ENCODE measurements at places on chromosomes 1 and 21. TPM values are rescaled to one million over a fixed set of nuclear protein-coding genes. Genes with fewer than 3 reads are reported as not detected.

DNA sequence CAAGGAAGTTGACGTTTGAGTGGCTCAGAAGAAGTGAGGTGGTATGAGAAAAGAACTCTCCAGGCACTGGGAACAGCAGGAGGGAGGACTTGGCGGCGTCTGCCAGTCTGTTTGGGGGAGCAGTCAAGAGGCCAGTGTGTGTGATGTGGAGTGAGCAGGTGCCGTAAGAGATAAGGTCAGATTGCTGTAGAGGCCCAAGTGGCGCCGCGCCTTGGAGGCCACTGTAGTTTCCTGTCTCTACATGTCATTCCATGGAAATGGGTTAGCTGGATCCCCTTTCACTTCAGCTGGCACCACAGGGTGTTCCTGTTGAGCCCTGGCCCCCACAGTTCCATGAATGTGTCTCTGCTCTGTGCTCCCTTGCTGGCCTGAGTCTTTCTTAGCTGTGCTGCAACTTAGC lies 35.5 kb upstream of the PTPRF start:
- no peak for DNase-seq

HRNR gene
- 0.03 TPM for polyA plus RNA-seq

GRCh38 chr1:183024317-183025009 lies 1.2 kb downstream of the LAMC1 start:
- no peak for DNase-seq

SLAMF1 gene
- polyA plus RNA-seq, result 0.05 TPM

- no peak for DNase-seq
Observed at GRCh38 chr1:114152508-114153260, 985 bp downstream of the SYT6 start.

IL10 gene
- 0.49 TPM for polyA plus RNA-seq

- no peak for DNase-seq
Observed at GRCh38 chr21:43328958-43329691, 97.8 kb downstream of the SIK1 start.

DNA sequence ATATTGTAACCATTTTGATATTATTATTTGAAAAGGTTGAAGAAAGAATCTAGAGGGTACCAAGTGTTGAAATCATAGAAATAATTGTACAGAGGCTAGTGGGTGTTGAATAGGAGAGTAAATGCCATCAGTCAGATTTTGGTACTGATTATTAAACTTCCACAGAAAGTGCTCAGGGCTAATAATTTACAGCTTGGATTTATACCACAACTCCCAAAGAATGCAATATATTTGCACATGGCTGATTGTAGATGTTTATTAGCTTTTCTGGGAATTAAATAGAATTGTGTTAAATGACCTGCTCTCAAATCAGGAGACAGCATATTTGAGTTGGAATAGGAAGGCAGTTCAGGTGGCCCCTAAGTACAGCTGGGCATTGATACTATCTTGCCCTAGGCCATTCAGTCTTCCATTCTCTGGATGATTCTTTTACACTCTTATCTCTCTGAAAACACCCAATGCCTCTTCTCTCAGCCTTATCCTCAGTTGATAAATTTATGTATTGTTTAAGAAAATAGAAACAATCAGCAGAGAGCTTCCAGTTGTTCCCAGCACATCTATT lies 63.7 kb downstream of the ERICH3 start:
- DNase-seq, result no peak

DNA sequence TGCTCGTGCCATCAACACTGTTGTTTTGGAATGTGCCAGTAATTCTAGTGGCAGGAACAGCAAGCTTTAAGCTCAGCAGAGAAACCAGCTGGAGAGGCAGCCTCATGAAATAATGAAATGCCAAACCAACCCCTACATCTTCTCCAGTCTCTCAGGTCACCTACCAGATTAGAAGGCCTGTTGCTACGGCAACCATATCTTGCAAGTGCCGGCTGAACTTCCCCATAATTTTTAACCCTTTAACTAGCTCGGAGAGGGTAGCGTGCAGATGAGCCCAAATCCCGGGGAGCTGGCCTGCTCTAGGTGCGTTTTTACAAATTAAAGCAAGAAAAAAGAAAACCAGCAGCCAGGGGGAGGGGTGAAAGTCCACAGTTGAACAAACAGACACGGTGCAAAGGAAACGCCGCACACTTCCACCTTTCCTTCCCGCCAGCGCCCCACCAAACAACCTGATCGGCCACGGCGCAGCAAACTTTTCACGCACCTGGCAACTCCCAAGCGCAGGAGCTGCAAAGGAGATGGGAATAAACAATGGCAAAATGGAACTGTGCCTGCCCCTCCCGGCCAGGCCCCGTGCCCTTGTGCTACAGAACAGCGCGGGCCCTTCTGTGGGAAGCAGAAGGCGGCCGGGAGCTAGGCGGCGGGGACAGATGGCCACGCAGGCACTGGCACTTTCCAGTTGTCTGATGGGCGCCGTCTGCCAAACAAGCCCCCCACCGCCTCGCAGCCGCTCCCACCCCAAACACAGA lies 50.1 kb downstream of the SSBP3 start:
- no peak for DNase-seq

DNA sequence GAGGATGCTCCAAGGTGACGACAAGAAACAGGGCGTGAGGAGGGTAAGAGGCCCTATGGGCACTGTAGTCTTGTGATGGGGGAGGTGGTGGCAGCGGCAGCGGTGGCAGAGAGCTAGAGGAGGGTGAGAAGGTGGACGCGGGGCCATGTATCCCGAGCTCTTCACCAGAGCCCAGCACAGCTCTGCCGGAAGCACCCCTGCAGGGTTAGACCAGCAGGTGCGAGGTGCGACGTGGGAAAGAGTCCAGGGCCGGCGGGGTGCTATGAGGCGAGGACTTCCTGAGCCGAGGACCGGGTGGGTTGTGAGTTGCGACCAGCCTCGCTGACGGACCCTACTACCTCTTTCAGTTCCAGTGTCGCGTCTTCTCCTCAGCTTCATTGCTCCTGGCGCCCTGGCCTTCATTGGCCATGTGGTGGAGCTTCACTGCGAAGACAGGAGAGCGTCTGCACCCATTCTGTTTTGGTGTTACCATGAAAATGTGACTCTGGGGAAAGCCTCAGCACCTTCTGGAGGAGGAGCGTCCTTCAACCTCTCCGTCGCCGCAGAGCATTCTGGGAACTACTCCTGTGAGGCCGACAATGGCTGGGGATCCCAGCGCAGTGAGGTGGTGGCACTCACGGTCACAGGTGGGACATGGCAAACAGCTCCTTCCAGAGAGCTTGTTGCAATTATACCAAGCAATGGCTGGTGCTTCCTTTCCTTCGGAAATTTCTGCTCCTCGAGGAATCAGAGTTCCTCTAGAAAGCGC lies 67.9 kb upstream of the KIRREL1 start:
- DNase-seq, result no peak

FAM43B gene
- 0.58 TPM for polyA plus RNA-seq

- no peak for DNase-seq
Observed at GRCh38 chr1:45930258-45931150, 127.1 kb downstream of the MAST2 start.

OTUD3 gene
- polyA plus RNA-seq, result 7.9 TPM

- DNase-seq, result no peak
Observed at GRCh38 chr1:19670787-19671186, 6.1 kb downstream of the HTR6 start.

SERPINC1 gene
- 0.16 TPM for polyA plus RNA-seq

ZC3H12A gene
- polyA plus RNA-seq, result 1.0 TPM

ZNHIT6 gene
- 17.2 TPM for polyA plus RNA-seq

DNA sequence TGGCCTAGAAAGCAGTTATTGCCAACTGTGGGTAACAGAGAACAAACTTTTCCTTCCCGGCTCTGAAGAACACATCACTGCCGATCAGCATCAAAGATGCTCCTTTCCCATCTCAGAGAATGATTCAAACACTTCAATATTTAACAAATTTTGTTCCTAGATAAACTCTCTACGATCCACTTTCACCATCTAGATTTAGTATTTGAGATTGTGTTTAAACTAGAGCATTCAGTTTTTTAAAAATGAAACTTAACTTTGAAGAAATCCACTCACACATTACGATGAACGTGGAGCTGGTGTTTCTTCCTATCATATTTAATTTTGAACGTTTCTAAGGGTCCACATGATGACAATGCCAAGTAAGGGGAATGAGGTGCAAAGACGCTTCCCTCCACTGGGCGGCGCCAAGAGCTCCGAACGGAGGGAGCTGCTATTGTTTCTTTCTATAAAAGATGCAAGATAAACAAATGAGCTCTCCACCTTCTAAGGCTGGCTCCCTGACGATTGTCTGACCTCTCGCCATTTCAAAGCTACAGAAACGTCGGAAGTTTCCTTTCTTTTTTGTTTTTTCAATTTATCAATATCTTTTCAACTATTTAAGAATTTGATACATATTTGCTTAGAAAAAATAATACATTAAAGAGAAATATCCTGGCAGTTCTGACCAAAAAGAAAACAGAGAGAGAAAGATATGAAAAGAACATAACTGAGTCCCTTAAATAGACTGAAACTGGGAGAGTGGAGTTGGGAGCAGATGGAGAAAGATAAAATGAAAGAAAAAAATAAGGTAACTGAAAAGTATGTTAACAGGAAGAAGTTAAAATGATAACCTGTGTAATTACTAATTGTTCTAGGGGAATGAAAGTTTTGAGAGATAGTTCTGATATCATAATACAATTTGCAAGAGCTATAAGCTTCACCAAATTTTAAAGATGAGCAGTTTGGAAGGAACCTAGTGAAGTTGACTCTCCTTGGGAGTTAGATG lies 4.4 kb upstream of the BARHL2 start:
- no peak for DNase-seq

- no peak for DNase-seq
Observed at GRCh38 chr1:112937070-112937469, 18.9 kb downstream of the SLC16A1 start.

DNA sequence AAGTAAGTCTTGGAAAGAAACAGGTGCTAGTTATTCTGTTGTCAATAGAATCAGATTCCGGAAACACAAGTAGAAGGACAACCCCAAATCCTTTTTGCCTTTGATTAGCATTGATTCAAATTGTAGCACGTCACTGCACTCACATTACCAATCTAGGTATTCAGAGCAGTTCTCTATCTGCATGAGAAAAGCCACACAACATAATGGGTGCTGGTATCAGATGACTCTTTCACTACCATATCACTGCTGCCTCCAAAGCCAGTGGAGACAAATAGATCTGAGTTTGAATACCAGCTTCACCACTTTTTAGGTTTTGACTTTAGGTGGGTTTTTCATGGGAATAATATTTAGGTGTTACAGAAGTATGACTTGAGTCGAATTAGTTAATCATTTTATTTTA lies 38.9 kb downstream of the RTCA start:
- DNase-seq, result no peak

DNA sequence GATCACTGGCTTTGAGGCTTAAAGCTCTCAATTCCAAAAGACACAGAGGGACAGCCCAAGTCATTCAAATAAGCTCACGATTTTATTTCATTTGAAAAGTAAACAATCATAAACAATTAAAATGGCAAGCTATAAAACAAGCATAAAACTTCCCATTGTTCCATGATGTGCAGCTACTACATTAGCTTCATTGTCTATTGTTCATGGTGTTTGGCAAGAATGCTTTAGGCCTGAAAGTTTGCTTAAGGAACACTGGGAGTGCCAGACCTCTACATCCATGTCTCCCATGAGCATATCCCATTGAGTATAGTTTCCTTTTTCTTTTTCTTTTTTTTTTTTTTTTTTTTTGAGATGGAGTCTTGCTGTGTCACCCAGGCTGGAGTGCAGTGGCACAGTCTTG lies 286.1 kb upstream of the ESRRG start:
- no peak for DNase-seq

GRCh38 chr1:158150523-158150922 lies 30.2 kb upstream of the CD1D start:
- no peak for DNase-seq

DNA sequence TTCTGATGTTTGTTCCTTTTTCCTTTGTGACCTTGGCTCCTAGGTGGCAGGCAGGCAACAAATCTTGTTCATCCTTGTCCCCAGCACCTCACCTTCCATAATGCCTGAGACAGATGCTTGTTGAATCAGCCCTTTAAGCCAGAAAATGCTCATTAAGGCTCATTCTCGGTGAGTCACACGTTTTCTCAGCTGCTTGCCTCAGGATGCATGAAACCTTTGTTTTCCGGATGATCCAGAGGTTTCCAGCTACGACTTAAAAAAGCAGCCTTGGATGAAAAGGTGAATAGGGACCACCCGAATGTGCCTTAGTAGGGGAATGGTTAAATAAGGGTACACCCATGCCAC lies 4.6 kb upstream of the ATP13A2 start:
- no peak for DNase-seq

- no peak for DNase-seq
Observed at GRCh38 chr1:167863921-167864279, 50.0 kb downstream of the ADCY10 start.

GRCh38 chr1:154408174-154408777 lies 3.1 kb downstream of the IL6R start:
- DNase-seq, result no peak

GRCh38 chr1:198258491-198258890 lies 101.7 kb downstream of the NEK7 start:
- no peak for DNase-seq

CFAP74 gene
- polyA plus RNA-seq, result 0.24 TPM

DNA sequence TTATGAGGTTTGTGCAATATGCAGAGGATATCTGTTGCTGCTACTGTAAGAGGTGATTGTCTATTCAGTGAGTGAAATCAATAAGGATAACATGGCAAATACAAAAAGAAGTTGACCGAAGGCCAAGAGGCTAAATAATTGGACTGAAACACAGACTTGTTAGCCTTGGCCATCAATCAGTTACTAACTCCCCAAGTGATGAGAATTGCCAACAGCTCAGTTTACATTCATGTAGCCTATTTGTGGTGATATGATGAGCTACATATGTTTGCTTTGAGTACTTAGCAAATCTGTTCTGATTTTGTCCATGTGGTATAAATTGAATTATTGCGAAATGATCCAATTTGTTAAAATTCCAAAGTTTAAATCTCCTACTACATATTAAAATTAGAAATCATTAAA lies 68.6 kb upstream of the VAV3 start:
- no peak for DNase-seq
